Sigmoid colon (tissue), 7 donors: ENCODE measurements at places on chromosomes 6 and 20. TPM values are rescaled to one million over a fixed set of nuclear protein-coding genes. Genes with fewer than 3 reads are reported as not detected.

DNA sequence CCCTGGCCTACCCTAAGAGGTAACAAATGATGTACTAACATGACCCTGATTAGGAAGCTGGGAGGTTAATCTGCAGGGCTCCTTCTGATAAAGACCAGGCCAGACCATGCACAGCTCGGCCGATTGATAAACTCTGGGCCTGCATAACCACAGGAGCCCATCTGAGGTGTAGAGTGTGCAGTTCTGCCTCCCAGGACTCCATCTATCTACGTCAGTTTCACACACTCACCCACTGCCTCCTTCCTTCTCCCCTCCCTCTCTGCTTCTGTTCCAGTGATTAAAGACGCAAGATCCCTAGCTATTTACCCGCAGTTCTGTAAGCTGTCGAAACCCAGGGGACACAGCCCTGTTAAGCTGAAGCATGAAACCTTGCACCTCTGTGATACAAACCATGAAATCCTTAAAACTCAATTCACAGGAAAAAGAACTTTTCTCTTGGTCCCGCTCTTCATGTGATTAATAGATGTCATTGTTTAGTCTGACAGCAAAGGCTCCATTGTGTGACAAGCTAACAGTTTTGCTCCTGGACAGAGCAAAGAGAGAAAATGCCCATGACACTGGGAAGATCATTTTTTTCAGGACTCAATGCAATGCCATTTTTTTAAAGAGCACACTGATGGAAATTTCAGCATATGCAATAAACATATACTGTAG, 470.6 kb downstream of the MAFB start:
- DNase-seq: no peak
- H3K4me1 ChIP-seq: no peaks in the 10 kb centered on the region
- no peaks in the 10 kb centered on the region for H3K36me3 ChIP-seq
- no peaks in the 10 kb centered on the region for H3K27me3 ChIP-seq
- no peak overlapping the region for H3K4me3 ChIP-seq
- no peak overlapping the region for H3K27ac ChIP-seq

- H3K27ac ChIP-seq: no peak overlapping the region
- DNase-seq: no peak
- no peaks in the 10 kb centered on the region for H3K4me1 ChIP-seq
- no peaks in the 10 kb centered on the region for H3K36me3 ChIP-seq
Measured at GRCh38 chr6:105510746-105511145, 107.9 kb upstream of the PREP start.

Gene C2
- polyA plus RNA-seq: 39.2 TPM

DNA sequence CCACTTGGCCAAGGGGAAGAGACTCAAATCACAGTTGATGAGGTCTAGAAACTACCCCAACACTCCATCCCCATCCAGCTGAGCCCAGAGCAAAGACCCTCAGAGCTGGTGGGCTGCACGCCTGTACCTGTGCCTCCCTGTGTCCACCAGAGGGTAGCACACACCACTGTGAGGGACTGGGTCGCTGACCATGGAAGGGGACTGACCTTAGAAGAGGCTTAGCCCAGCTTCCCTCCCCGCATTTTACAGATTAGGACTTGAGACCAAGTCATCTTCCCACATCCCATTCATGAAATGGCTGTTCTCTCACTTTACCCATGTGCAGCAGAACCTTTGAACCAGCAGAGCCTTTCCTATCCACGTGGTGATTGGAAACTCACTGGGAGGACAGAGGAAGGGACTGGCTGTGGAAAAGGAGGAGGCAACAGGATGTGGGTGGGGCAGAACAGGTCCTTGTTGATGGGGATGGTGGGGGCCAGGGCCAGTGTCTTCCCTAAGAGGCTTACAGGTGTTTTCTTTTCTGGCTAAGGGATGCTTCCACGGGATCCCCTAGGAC, 44.3 kb downstream of the CPXM1 start:
- H3K27me3 ChIP-seq: peaks cover 3% of the 10 kb centered on the region
- no peak overlapping the region for H3K27ac ChIP-seq
- no peak overlapping the region for H3K4me3 ChIP-seq
- peaks cover 4% of the 10 kb centered on the region for H3K36me3 ChIP-seq
- H3K4me1 ChIP-seq: peaks cover 21% of the 10 kb centered on the region

DNA sequence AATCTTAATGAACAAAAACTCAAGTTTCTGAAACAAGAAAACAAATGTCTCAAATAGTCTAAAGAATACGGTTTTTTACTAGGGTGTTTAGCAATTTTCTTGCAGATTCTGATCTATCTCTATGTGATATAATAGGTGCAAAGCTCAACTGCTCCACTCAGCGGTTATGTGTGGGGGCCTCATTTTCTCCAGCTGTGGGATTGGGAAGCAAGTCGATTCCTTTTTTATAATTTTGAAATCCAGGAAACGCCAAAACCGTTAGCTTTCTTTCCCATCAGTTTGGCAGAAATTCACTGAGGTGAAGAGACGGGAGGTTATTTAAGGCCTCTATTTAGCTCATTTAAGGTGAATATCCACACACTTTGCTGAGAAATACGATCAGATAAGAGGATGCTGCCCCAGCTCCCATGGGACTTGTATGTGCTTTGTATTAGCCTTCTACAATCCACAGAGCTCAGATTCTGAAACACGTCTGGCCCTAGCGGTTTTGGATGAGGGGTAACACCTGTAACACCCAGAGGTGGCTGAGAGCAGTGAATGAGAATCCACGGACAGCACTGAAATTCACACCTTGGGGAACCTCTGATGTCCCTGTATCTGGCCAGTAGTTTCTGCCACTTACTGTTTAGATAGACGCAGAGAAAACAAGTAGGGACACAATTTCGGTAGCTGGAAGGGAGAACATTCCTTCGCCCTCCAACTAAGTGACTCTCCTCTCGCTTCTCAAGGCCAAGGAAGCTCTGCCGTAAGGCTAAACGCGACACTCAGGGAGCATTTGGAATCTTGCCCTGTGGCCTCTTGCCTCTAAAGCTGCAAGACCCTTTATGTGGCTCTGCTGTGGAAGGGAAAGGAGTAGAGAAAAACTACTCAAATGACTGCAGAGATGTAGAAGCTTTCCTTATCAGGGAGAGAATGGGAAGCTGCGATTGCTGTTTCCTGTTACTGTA, 6.5 kb upstream of the BCAS4 start:
- peaks cover 29% of the 10 kb centered on the region for H3K4me1 ChIP-seq
- DNase-seq: peak; percentile 69
- no peak overlapping the region for H3K4me3 ChIP-seq
- H3K27ac ChIP-seq: no peak overlapping the region
- H3K36me3 ChIP-seq: no peaks in the 10 kb centered on the region
- no peaks in the 10 kb centered on the region for H3K27me3 ChIP-seq

Gene PLA2G7
- polyA plus RNA-seq: 43.0 TPM

Gene C6orf118
- not detected for polyA plus RNA-seq

Gene OLIG3
- not detected for polyA plus RNA-seq

GRCh38 chr20:31945319-31945718, 6.5 kb downstream of the PDRG1 start:
- H3K36me3 ChIP-seq: peaks cover 39% of the 10 kb centered on the region
- no peaks in the 10 kb centered on the region for H3K27me3 ChIP-seq
- H3K4me1 ChIP-seq: peaks cover 19% of the 10 kb centered on the region
- no peak overlapping the region for H3K4me3 ChIP-seq
- H3K27ac ChIP-seq: no peak overlapping the region

- H3K27me3 ChIP-seq: no peaks in the 10 kb centered on the region
- no peak overlapping the region for H3K4me3 ChIP-seq
- peak overlapping the region; percentile 52 for H3K27ac ChIP-seq
- DNase-seq: no peak
Measured at GRCh38 chr20:8490076-8490830, 358.2 kb downstream of the PLCB1 start.

DNA sequence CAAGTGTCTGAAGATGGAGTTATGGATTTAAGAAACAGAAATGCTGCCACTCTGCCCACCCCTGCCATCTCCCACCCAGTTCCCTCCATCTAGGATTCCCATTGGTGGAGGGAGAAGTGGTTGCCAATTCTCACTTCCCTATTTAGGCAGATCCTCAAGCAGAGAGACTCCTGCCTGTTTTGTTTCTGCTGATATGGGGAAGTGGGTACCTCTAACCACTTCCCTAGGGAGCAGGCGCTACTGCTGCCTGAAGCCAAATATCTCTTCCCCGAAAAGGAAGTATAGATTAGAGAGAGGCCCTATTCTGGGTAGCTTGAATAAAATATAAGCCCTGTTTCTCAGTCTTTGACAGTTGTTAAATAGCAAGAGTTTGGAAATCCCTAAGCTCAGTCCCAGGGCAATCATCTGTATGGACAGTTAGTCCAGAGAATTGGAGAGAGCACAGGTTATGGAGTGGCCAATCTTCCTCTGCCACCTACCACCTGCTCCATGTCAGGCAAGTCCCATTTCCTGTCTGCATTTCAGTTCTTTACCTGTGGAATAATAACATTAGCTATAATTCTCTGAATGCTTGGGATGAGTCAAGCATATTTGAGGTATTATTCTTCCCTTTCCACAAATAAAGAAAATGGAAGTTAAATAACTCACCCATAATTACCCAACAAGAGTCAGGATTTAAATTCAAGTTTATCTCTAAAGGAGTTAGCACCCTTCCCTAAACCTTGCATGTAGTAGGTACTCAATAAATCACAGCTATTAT, 2.6 kb upstream of the ADGB start:
- no peak overlapping the region for H3K27ac ChIP-seq
- DNase-seq: no peak
- no peaks in the 10 kb centered on the region for H3K4me1 ChIP-seq
- no peaks in the 10 kb centered on the region for H3K36me3 ChIP-seq
- H3K27me3 ChIP-seq: no peaks in the 10 kb centered on the region

GRCh38 chr6:10397756-10398445, 17.0 kb downstream of the TFAP2A start:
- H3K4me3 ChIP-seq: no peak overlapping the region
- no peak for DNase-seq
- H3K36me3 ChIP-seq: no peaks in the 10 kb centered on the region
- peaks cover under 1% of the 10 kb centered on the region for H3K4me1 ChIP-seq

GRCh38 chr20:23647346-23647745, 9.6 kb upstream of the CST3 start:
- peaks cover 7% of the 10 kb centered on the region for H3K4me1 ChIP-seq
- H3K27me3 ChIP-seq: no peaks in the 10 kb centered on the region
- no peak overlapping the region for H3K27ac ChIP-seq
- H3K36me3 ChIP-seq: no peaks in the 10 kb centered on the region
- no peak for DNase-seq
